Activated CD4-positive, alpha-beta T cell treated with anti-CD3 and anti-CD28 coated beads, Interleukin-2, amount 50 U/mL, for 4 hours (primary cell): ENCODE measurements at places on chromosomes 13 and 19.

- DNase-seq = peak; percentile 48
Observed at GRCh38 chr13:27375686-27376326, 48.6 kb upstream of the GTF3A start.

- DNase-seq = peak; percentile 21
Observed at GRCh38 chr19:50658441-50659317, 9.4 kb downstream of the C19orf81 start.

GRCh38 chr19:16185768-16186123 lies 536 bp downstream of the FAM32A start:
- peak; percentile 24 for DNase-seq

- no peak for DNase-seq
Observed at GRCh38 chr13:33536601-33537000, 251.0 kb upstream of the STARD13 start.

GRCh38 chr19:17688853-17689595 lies 870 bp upstream of the UNC13A start:
- DNase-seq = no peak

DNA sequence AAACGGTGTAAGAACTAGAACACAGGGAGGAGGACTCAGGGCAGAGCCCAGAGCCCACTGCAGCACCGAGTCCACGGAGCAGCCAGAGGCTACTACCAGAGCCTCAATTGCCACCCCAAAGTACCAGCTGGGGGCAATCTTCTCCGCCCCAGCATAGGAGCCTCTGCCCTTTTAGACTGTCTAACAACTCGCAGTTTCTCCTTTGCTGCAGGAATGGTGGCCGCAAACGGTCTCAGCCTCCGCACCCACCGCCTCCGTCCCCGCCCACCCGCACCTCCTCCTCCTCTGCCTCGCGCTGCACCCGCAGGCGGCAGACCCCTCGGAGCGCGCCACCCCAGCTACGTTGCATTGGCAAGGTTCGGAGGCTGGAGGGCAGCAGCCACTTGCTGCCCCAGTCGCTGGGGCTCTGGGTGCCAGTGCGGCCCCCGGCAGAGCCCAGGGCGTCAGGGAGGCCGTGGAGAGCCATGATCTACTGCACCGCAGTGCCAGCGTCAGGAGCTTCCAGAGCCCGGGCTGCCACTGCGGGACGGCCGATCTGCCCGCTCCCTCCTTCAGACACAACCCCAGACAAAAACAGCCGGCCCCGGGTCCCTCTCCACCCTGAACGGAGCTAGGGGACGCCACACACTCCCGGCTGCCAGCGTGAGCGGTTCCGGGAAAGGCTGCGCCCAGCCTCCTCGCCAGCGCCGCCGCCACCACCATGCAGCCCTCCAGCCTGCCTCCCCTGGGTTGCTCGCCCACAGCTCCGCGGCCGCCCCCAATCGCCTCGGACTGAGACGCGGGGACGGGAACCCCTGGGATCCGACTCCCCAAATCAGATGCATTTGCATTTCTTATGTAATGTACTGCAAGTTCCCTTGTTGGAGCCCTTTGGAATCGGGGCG lies 1.8 kb downstream of the FGF14 start:
- peak; percentile 4 for DNase-seq

DNA sequence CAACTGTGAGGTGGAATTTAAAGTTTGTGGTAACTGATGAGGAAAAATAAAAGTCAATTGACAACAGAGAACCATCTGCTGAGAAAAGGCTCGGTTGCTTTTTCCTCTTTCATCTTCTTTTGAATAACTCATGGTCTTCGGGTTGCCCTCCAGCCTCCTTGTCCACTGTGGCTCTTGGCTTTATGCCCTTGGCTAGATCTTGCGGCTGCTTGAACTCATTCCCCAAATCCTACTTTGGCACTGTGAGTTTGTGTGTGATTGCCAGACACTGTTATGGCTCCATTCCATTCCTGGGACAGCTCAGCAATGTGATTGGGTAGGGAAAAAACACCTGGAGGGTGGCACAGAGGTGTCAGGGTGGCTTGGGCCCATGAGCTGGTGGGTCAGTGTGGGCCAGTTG lies 387.4 kb downstream of the DLEU7 start:
- DNase-seq = no peak

- no peak for DNase-seq
Observed at GRCh38 chr19:9945319-9945966, 9.1 kb upstream of the OLFM2 start.

DNA sequence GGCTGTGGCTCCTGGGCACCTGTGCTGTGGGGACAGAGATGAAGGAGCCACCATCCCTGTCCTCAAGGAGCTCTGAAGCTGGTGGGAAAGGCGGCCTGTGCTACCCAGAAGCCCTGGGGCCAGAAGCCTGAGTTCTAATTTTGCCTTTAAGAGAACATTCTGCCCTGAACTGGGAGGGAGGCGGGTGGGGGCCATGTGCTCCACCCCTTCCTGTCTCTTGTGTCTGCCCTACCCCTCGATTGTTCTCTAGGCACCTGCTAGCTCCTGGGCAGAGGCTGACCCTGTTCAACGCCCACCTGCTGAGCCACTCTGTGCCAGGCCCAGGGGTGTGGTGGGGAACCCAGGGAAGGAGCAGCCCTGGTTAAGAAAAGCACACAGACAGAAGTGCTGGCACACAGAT lies 5.9 kb downstream of the TRAPPC6A start:
- DNase-seq = no peak

DNA sequence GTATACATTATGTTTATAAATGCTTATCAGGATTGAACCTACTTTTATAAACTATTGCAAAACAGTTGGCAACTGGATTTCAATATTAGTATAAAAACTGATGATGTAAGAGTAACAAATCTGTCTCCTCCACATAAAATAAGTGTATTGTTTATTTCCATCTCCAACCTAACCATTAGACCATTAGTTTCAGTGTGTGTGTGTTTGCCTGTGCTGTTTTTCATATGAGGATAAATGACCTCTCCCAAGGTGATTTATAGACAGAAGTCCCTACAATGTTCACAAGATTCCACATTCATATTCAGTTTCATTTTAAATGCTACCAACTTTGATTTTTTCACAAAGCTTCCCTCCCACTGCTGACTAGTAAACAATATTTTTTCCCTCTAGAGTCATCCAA lies 871.6 kb downstream of the PCDH9 start:
- DNase-seq = no peak

- DNase-seq = no peak
Observed at GRCh38 chr13:39209731-39210531, 171.7 kb downstream of the NHLRC3 start.

GRCh38 chr19:38744874-38745273 lies 600 bp upstream of the CAPN12 start:
- DNase-seq = no peak

DNA sequence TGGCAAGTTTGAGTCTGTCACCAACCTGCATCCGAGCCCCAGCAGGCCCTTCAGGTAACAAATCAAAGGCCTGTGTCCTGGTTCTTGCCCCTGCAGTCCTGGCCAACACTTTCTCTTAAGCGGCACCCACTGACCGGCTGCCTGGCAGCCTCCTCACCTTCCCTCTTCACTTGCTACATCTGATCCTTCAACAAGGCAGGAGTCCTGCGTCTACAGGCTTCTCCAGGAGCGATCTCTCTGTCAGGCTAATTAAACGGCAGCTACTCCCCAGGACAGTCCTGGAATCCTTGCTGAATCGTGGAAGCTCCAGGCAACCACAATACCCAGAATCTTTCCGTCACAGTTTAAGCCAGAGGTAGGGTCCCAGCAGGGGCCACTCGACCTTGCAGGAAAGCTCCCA lies 41.1 kb upstream of the GAS6 start:
- no peak for DNase-seq

GRCh38 chr19:7480970-7481255 lies 7.9 kb downstream of the PEX11G start:
- DNase-seq = no peak

DNA sequence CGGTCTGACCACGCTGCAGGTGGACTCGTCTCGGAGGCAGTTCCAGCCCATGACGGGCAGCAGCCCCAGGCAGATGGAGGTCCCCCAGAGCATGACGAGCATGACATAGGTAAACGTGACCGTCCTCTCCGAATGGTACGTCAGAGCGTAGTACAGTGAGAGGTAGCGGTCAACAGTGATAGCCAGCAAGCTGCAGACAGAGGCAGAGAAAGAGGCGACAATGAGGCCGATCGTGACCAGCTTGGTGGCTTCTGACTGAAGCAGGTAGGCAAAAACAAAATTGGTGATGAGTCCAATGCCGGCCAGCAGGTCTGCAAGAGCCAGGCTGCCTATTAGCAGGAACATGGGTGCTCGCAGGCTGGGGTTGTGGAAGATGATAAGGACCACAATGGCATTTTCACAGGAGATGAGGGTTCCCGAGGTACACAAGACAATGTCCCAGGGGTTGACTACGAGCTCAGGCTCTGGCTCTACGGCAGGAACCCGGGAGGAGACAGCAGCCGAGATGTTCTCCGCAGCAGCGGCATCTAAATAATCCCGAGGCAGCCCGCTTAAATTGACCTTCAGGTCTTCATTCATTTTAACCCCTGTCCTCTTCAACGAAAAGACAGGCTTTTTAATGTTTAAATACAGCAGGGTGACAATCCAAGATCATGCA lies 1.2 kb downstream of the GPR12 start:
- DNase-seq = no peak

DNA sequence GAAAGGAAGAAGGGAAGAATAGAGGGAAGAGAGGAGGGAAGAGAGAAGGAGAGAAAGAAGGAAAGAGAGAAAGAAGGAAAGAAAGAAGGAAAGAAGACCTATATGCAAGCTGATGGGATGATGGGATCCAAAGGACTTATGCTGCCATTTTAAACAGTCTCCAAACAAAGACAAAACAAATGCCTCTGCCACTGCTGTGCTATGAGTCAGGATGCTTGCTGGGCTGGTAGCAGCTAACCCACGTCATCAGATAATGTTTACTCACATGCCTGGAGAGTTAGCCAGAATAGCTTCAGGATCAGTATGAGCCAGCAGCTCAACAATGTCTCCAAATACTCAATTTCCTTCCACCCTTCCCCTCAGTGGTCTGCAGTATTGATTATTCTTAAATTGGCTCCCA lies 12.0 kb upstream of the ZNF274 start:
- no peak for DNase-seq

DNA sequence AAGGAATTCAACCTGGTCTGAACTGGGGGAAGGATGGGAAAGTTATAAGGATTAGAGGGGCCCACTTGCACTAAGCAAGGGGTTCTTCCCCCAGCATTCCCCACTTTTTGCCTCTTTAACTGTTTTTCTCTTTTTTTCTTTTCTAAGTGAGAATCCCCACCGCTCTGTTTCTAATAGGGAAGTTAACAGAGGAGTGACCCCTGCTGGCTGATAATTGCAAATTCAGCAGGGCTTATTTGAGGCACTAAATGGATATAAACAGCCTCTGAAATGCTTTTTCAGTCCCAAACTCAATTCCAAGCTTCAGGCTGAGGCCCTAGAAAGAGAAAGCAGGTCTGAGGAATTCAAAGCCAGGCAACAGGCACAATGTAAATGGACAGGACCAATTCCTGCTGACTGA lies 38.2 kb upstream of the CEACAM21 start:
- no peak for DNase-seq

DNA sequence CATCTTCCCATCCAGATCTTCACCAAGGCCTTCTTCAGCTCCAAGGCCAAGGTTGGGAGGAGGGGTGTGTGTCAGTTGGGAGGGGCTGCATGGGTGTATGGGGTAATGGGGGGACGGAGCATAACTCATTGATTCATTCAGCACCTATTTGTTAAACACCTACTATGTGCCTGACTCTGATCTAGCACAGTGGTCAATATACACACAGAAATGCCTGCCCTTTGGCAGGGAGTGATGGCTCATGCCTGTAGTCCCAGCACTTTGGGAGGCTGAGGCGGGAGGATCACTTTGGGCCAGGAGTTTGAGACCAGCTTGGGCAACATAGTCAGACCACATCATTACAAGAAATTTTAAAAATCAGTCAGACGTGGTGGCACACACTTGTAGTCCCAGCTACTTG lies 19.2 kb upstream of the SPACA4 start:
- no peak for DNase-seq

DNA sequence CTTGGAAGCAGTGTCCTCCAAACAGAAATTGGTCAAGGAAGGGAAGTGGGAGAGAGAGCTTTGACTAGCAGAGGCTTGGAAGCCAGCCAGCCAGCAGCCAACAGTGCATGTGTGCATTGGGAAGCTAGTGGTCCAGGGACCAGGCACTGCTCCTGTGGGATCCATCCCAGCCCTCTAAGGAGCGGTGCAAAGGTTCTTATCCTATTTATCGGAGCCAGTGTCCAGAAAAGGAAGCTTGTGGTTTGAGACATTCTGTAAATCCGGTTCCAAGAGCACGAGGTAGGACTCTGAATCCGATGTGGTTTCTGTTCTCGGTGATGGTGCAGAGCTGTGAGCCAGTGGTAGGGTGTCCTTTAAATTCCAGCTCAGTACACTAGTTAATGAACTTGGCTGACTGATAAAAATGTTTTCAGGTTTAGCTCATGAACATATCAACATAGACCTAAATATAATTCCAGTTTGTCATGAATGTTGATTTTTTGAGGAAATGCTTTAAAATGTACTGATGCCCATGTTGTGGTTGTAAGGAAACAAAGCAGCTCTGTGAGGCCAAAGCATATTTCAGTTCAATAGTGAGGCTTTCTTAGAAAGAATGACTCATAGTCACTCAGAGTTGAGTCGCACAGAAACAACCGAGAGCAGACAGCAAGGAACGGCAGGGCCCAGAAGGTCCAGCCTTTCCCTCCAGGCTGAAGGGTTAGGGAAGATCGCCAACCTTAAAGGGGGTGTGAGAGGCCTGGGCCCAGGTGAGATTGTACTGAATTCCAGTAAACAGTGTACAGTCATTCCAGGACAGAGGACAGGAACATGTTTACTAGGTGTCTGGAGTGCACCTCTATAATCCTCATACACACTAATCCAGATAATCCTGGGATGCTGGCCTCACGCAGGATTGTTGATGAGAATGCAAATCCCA lies 21.5 kb upstream of the GARRE1 start:
- DNase-seq = no peak

DNA sequence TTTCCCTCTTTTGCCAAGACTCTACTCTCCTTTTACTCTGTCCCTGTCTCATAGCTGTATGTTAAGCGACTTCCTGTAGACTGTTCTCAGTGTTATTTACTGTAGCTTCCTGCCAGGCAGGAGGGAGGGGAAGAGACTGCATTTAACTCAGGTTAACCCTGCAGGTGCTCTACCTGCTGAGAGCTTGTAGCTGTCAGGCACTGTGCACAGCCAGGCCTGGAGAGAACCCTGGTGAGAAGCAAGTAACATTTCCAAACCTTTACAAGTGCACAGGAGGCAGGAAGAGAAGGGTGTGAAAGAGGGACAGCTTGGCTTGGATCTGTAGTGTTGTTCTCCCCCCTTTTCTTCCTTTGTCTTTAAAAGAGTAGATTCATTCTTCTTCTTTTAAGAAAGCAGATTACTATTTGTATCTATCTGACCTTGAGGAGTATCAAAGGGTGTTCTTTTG lies 167.1 kb downstream of the LMO7 start:
- DNase-seq = no peak

GRCh38 chr13:77053192-77053591 lies 26.2 kb upstream of the FBXL3 start:
- DNase-seq = no peak
